ENCODE measurements at places on chromosomes 16 and 17. TPM values are rescaled to one million over a fixed set of nuclear protein-coding genes. Genes with fewer than 3 reads are reported as not detected.

Gene ADAM11
- total RNA-seq = 1.2 TPM

Gene LRRC36
- 0.21 TPM for total RNA-seq

Gene C1QL1
- 17.0 TPM for total RNA-seq

Gene MEIOB
- total RNA-seq = 2.1 TPM

Gene CLEC18A
- 0.25 TPM for total RNA-seq

Gene ADAD2
- total RNA-seq = not detected
